ENCODE measurements at places on chromosomes 16 and 17. TPM values are rescaled to one million over a fixed set of nuclear protein-coding genes. Genes with fewer than 3 reads are reported as not detected.

DNA sequence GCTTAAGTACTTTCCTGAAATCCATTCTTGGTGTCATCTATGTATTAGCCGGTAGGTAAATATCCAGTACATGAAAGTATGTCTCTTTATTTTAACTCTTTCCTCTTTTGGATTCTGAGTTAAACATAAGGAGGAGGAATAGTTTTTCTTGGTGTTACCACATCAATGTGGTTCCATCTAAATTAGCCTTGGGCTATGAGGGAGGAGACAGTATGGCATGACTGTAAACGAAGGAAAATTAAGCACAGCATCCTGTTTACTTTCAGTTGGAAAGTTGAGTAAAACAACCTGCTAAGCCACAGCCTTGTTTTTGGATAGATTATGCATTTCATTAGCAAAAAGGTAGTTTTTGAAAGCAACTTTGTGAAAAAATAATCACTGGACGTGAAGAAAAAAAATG lies 693.0 kb upstream of the SOX9 start:
- no peaks in the 10 kb centered on the region for H3K36me3 ChIP-seq
- H3K27ac ChIP-seq, result no peak overlapping the region
- H3K27me3 ChIP-seq, result no peaks in the 10 kb centered on the region
- no peak overlapping the region for H3K4me3 ChIP-seq

Gene CASKIN1
- 7.2 TPM for total RNA-seq

- DNase-seq, result peak; percentile 4
- no peaks in the 10 kb centered on the region for H3K36me3 ChIP-seq
- no peak overlapping the region for H3K27ac ChIP-seq
- H3K4me1 ChIP-seq, result no peaks in the 10 kb centered on the region
- H3K27me3 ChIP-seq, result no peaks in the 10 kb centered on the region
- no peak overlapping the region for H3K4me3 ChIP-seq
Observed at GRCh38 chr16:87263418-87264052, 53.7 kb downstream of the C16orf95 start.

GRCh38 chr17:258906-259305 lies 77.5 kb upstream of the DOC2B start:
- peaks cover 2% of the 10 kb centered on the region for H3K27me3 ChIP-seq
- no peak overlapping the region for H3K27ac ChIP-seq
- H3K4me1 ChIP-seq, result no peaks in the 10 kb centered on the region
- no peak overlapping the region for H3K4me3 ChIP-seq
- no peak for DNase-seq

DNA sequence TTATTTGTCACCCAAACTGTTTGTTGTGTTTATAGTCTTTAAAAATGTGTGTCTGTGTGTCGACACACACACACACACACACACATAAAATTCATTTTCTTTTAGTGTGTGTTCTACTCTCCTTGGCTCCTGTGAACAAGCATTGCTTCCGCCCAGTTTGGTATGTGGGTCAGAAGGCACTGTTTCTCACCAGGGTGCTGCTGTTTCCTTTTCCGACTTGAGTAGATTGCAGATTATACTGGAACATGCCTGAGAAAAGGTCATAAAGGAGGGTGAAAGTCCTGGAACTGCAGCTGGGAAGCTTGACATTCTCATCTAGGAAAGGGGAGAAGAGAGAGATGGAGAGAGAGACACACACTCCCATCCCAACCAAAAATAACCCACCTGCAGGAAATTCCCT lies 330.3 kb downstream of the BCAS3 start:
- DNase-seq, result no peak
- H3K27ac ChIP-seq, result no peak overlapping the region
- H3K27me3 ChIP-seq, result no peaks in the 10 kb centered on the region
- no peak overlapping the region for H3K4me3 ChIP-seq
- no peaks in the 10 kb centered on the region for H3K36me3 ChIP-seq

- no peaks in the 10 kb centered on the region for H3K4me1 ChIP-seq
- H3K4me3 ChIP-seq, result no peak overlapping the region
- H3K27ac ChIP-seq, result no peak overlapping the region
- no peaks in the 10 kb centered on the region for H3K36me3 ChIP-seq
Observed at GRCh38 chr16:13138528-13138927, 237.1 kb downstream of the SHISA9 start.

GRCh38 chr16:50273888-50274325 lies 7.6 kb downstream of the ADCY7 start:
- peaks cover 39% of the 10 kb centered on the region for H3K36me3 ChIP-seq
- no peaks in the 10 kb centered on the region for H3K27me3 ChIP-seq

Gene MYH1
- not detected for total RNA-seq

DNA sequence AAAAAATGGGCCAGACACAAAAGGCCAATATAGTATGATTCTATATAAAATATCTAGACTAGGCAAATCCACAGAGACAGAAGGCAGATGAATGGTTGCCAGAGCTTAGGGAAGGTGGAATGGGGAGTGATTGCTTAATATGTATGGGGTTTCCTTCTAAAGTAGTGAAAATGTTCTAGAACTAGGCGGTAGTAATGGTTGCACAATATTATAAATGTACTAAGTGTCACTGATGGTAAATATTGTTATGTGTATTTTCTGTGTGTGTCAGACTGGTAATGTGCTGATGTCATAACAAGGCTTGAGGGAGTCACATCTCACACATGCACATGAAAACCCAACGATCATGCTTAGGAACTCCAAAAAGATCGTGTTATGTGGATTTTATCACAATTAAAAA lies 106.9 kb upstream of the SIAH1 start:
- no peak overlapping the region for H3K27ac ChIP-seq
- H3K4me3 ChIP-seq, result no peak overlapping the region
- H3K4me1 ChIP-seq, result no peaks in the 10 kb centered on the region

Gene TNK1
- 6.9 TPM for total RNA-seq

Gene TBC1D26
- 0.68 TPM for total RNA-seq

- no peaks in the 10 kb centered on the region for H3K27me3 ChIP-seq
- no peak overlapping the region for H3K27ac ChIP-seq
- DNase-seq, result no peak
- peaks cover 3% of the 10 kb centered on the region for H3K4me1 ChIP-seq
Observed at GRCh38 chr17:46901291-46901690, 21.7 kb upstream of the GOSR2 start.

DNA sequence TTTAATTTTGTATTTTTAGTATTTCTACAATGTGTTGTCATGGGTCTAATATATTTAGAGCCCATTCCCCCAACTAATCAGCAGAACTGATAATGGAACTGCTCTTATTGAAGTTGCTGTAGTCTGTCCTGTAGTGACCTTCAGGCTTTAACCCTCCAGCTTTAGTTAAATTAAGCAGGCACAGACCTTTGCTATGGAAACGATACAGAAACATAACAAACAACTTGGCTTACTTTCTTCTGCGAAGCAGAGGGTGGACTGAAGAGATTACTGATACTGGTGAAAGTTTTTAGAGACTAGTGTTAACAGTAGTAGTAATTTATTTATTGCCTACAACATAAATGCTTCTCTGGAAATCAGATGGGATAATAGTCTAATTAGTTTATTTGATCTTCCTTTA lies 61.4 kb downstream of the NFATC3 start:
- no peaks in the 10 kb centered on the region for H3K27me3 ChIP-seq
- H3K36me3 ChIP-seq, result peaks cover 25% of the 10 kb centered on the region
- peaks cover 47% of the 10 kb centered on the region for H3K4me1 ChIP-seq
- peak overlapping the region; percentile 25 for H3K27ac ChIP-seq
- no peak overlapping the region for H3K4me3 ChIP-seq
- DNase-seq, result no peak

Gene MYH2
- not detected for total RNA-seq

Gene SUPT6H
- total RNA-seq, result 63.3 TPM

Gene PKMYT1
- 121 TPM for total RNA-seq

DNA sequence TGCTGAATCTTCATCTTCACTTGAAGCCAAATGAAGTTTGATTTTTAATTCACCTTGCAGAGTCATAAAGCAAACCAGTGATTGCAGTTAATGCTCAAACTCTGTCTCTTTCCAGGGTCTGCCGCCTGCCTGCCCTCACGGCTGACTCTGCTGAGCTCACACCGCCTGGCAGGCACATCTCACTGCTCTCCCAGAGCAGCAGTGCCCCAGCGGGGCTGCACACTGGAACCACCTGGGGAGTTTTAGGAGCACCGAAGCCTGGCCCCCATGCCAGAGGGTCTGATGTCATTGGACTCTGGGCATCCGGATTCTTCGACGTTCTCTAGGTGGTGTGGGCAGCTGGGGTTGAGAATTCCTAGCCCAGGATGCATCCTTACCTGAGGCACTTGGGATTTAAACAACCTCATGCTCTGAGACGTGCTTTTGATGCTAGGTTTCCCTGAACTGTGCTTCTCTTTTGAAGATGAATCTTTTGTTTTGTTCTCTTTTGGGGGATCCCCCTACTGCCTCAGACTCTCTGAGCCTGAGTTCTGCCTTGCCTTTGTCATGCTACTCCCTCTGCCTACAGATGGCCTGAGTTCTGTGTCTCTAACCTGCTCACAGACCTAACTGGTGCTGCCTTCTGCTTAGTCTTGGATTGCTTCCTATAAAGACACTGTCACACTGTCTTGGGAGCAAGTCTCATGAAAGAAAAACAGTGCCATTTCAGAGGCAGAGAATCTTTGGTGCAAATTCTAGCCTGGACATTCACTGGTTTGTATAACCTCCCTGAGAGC lies 438.1 kb upstream of the CCL2 start:
- H3K36me3 ChIP-seq, result no peaks in the 10 kb centered on the region
- peaks cover 1% of the 10 kb centered on the region for H3K27me3 ChIP-seq
- H3K4me3 ChIP-seq, result no peak overlapping the region

DNA sequence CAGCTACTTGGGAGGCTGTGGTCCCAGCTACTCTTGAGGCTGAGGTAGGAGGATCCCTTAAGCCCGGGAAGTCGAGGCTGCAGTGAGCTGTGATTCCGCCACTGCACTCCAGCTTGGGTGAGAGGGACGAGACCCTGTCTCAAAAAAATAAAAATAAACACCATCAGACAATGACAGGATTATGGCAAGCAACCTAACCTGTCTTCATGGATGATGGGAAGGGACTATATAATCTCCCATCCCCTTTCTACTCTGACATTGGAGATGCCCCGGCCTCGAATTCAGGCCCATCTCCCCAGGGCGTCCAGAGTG lies 893 bp downstream of the TRIM25 start:
- H3K4me3 ChIP-seq, result peak overlapping the region; percentile 100
- peaks cover 47% of the 10 kb centered on the region for H3K36me3 ChIP-seq
- no peaks in the 10 kb centered on the region for H3K27me3 ChIP-seq
- no peak for DNase-seq
- peaks cover 58% of the 10 kb centered on the region for H3K4me1 ChIP-seq
- H3K27ac ChIP-seq, result peak overlapping the region; percentile 97

- no peak overlapping the region for H3K4me3 ChIP-seq
- no peak for DNase-seq
- H3K27me3 ChIP-seq, result no peaks in the 10 kb centered on the region
- no peak overlapping the region for H3K27ac ChIP-seq
Observed at GRCh38 chr17:75380315-75380714, 25.2 kb downstream of the GRB2 start.

Gene SLC16A13
- total RNA-seq, result 4.8 TPM

DNA sequence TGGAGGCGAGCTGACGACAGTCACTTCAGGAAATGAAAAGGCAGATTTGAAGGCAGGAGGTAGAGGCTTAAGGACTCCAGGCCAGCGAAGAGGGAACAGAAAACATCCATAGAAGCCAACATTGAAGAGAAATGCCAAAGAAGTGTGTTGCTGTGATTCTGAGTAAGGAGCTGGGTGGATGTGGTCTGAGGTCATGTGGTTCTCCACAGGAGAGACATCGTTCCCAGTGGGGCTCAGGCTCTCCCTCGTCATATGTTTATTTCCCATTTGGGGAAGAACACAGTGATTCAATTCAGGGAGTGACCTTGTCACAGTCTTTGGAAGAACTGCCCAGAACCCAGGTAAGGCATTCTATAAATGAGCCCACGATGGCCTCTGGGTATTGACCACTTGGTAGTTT lies 6.6 kb upstream of the PMP22 start:
- peaks cover 2% of the 10 kb centered on the region for H3K4me1 ChIP-seq
- H3K27ac ChIP-seq, result no peak overlapping the region
- H3K27me3 ChIP-seq, result peaks cover 21% of the 10 kb centered on the region
- H3K4me3 ChIP-seq, result no peak overlapping the region

Gene PLXDC1
- 2.4 TPM for total RNA-seq

Gene CCL8
- not detected for total RNA-seq

- DNase-seq, result no peak
- peaks cover 8% of the 10 kb centered on the region for H3K27me3 ChIP-seq
- no peaks in the 10 kb centered on the region for H3K36me3 ChIP-seq
- H3K4me3 ChIP-seq, result no peak overlapping the region
- no peak overlapping the region for H3K27ac ChIP-seq
Observed at GRCh38 chr16:66585481-66586239, 6.4 kb downstream of the CMTM2 start.

DNA sequence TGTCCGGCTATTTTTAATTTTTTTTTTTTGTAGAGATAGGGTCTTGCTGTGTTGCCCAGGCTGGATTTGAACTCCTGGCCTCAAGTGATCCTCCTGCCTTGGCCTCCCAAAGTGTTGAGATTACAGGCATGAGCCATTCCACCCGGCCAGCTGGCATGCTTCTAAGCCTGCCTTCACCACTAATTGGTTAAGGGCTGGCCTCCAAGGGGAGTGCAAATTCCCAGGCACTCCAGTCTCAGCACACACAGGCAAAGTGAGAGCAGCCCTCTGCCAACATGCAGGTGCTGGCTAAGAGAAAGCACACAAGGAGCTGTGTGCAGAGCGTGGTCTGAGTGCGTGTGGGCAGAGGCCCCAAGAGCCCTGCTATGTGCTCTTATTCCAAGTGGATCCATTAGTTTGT lies 149.8 kb upstream of the HS3ST2 start:
- DNase-seq, result no peak
- no peak overlapping the region for H3K27ac ChIP-seq
- peaks cover 2% of the 10 kb centered on the region for H3K27me3 ChIP-seq
- no peaks in the 10 kb centered on the region for H3K4me1 ChIP-seq
- no peak overlapping the region for H3K4me3 ChIP-seq

DNA sequence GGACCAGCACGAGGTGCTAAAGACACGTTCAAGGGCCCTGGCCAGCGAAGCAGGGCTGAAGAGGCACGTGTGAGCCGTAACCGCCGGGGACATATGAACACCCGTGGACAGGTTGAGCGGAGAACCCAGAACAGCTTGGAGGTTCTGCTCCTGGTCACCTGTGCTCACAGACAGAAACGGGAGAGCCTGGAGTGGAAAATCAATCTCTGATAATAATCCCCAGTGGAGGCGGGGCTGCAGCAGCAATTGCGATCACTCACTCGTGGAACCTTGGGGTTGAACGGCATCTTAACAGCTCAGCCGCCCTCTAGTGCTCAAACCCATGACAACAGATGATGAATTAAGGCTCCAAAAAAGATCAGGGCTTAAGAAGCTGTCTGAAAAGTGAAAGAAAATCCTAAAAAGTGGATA lies 25.6 kb downstream of the WIPI1 start:
- peak; percentile 67 for DNase-seq
- peaks cover 6% of the 10 kb centered on the region for H3K36me3 ChIP-seq
- no peak overlapping the region for H3K4me3 ChIP-seq
- no peak overlapping the region for H3K27ac ChIP-seq

DNA sequence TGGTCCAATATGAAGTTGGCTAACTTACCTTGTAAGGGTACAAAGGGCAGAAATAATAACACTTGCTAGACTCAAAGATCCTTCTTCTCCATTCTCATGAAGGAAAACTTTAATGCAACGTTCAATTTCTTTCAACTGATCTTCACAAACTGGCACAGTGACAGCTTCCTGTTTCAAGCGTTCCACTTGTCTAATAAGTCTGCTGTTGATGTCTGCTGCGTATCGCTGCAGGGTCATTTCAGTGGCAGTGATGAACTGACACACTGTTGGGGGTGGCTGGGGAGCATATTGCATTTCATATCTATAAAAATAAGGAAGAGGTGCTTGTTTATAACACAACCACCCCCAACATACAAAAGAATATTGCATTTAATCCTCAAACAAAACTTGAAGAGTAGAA lies 33.5 kb upstream of the ARL6IP1 start:
- no peak for DNase-seq
- H3K27me3 ChIP-seq, result no peaks in the 10 kb centered on the region
- peak overlapping the region; percentile 3 for H3K27ac ChIP-seq

- peaks cover 48% of the 10 kb centered on the region for H3K4me1 ChIP-seq
- H3K36me3 ChIP-seq, result peaks cover 48% of the 10 kb centered on the region
- DNase-seq, result no peak
- peak overlapping the region; percentile 98 for H3K27ac ChIP-seq
- peak overlapping the region; percentile 88 for H3K4me3 ChIP-seq
Observed at GRCh38 chr16:10387188-10387617, 1.3 kb downstream of the ATF7IP2 start.

Data from activated CD8-positive, alpha-beta T cell treated with anti-CD3 and anti-CD28 coated beads for 36 hours (primary cell).